ENCODE measurements at places on chromosomes 13 and 19.
A peak's percentile ranks its signal among the peaks of the same experiment; 100 is the strongest.

DNA sequence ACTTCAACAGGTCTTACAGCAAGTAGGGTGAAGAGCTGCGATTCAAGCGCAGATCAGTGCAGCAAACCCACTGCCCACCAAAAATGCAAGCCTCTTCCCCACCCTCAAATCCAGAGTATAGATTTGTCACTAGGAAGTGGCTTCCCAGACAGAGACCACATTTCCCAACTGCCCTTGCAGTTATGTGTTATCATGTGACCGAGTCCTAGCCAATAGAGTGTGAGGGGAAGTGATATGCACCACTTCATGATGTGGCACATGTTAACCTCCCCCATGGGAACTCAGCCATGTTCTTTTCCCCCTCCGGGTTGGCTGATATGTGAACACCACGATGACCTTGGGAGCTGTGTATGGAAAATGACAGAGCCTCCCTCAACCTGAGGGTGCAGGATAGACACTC lies 50.8 kb downstream of the MBD3L2B start:
- DNase-seq: peak; percentile 31

DNA sequence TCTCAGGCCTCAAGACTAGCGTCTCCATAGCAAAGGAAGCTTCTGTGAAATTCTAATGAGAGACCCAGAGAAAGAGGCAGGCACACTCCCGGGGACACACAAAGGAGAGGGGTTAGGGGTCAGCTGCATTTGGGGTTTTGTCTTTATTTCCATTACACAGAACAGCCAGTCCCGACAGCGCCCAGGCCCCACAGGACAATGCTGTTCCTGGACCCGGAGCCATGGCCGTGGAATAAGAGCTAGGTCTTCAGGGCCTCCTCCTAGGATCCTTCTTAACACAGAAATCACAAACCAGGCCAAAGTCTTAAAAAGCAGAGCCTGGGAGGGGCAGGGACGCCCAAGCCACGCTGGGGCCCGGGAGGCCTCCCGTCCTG lies 22.8 kb downstream of the KCTD15 start:
- DNase-seq: no peak

DNA sequence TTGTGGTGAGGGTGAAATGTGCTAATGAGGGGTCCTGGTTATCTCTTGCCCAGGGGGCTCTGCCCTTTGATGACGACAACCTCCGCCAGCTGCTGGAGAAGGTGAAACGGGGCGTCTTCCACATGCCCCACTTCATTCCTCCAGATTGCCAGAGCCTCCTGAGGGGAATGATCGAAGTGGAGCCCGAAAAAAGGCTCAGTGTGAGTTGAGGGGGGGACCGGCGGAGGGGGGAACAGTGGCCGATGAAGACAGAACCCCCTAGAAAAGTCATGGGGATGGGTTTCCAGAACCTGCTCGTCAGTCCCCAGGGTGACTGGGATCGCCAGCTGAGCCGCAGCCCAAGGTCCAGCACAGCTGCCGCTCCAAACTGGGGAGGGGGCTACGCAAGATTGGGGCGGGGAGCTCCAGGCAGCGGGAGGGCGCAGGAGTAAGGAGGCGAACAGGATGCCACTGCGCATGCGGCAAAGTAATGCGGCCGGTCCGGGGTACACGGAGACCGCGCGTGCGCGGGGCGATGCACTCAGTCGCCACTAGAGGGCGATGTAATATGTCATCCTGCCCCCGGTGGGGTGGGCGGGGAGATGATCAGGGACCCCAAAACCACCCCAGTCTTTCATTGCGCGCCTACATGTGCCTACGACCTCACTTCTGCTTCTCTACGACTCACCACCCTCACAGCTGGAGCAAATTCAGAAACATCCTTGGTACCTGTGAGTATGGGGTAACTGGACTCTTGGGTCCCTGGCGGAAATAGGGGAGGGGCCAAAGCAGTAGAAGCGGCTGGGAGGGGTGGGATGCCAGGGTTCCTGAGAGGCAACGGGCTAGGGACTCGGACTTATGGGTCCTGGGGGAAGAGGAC lies 17.9 kb downstream of the BRSK1 start:
- DNase-seq: peak; percentile 93

GRCh38 chr19:12723641-12724426 lies at the start of gene TNPO2:
Gene TNPO2 (minus strand): TSS chr19:12723932. CDS start chr19:12720977, 2,955 bp downstream.
- peak; percentile 72 for DNase-seq

GRCh38 chr13:104759069-104759468 lies 1692.9 kb upstream of the SLC10A2 start:
- no peak for DNase-seq

GRCh38 chr19:35555301-35556005 lies 8.0 kb downstream of the ATP4A start:
- no peak for DNase-seq

- DNase-seq: peak; percentile 89
Measured at GRCh38 chr19:17996826-17997316, 11.1 kb upstream of the ARRDC2 start.

- peak; percentile 14 for DNase-seq
Measured at GRCh38 chr19:51783372-51783771, 11.6 kb upstream of the FPR3 start.

DNA sequence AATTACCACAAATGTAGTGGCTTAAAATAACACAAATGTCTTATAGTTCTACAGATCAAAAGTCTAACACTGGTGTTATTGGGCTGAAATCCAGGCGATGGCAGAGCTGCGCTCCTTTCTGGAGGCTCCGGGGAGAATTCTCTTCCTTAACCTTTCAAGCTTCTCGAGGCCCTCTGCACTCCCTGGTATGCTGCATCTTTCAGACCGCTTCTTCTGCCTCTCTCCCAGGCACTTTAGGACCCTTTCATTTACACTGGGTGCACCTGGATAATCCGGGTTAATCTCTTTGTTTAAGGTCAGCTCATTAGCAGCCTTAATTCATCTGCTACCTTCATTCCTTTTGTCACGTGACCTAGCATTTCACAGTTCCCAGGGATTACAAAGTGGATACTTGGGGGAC lies 211.3 kb upstream of the RFC3 start:
- no peak for DNase-seq

DNA sequence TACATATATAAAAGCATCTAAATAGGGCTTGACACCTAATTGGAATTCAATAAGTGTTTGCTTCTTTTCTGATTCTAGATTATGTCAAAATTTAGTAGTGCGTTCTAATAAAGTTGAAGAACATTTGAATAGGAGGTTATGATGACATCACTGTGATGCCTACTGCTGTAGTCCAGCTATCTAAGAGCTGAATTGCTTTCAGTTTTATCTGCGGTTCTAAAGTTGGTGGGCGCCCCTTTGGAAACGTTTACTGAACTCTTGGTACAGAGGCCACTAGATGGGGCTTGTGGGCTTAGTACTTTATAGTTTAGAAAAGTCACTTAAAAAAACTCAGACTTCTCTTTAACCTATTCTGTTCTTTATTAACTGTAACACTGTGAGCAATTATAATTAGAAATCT lies 776.9 kb downstream of the GPC5 start:
- DNase-seq: no peak

DNA sequence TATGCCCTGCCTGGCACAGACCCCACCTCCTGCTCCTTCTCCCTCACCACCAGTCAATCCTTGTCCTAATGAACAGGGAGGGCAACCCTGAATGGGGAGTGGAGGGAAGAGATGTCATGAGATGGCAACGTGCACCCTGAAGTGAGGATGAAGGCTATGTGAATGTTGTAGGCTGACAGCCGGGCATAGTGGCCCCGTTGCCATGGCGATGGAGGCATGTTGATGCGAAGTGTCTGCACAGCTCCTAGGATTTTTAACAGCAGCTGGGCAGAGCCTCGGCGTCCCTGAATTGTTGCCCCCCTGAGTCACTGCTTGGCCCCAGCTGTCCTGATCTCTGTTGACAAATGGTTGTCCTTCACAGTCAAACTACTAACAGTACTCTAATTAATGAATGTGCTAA lies 4.8 kb upstream of the ALOX5AP start:
- no peak for DNase-seq

DNA sequence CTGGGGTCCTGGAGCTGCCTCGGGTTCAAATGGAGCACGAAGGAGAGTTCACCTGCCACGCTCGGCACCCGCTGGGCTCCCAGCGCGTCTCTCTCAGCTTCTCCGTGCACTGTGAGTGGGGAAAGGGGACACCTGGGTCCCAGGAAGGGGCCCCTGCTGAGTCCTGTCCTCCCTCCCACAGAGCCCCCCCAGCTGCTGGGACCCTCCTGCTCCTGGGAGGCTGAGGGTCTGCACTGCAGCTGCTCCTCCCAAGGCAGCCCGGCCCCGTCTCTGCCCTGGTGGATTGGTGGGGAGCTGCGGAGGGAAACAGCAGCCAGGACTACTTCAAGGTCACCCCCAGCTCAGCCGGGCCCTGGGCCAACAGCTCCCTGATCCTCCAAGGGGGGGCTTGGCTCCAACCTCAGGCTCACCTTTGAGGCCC lies 11.0 kb upstream of the SIGLEC11 start:
- no peak for DNase-seq

GRCh38 chr19:51365965-51366388 lies at the start of gene ETFB:
Gene ETFB (minus strand): TSS chr19:51366388. CDS start chr19:51366326, 62 bp downstream.
- DNase-seq: no peak

- peak; percentile 81 for DNase-seq
Measured at GRCh38 chr13:41458761-41459431, 1.5 kb downstream of the RGCC start.

DNA sequence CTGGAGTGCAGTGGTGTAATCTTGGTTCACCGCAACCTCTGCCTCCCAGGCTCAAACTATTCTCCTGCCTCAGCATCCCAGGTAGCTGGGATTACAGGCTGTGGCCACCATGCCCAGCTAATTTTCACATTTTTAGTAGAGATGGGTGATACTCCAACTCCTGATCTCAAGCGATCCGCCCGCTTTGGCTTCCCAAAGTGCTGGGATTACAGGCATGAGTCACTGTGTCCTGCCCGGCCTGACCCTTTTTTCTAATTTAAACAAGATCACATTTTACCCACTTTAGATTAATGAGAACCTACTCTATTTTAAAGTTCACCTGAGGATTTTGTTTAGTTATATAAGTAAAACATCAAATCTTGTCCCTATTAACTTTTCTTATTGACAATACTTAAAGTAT lies 91.8 kb upstream of the POSTN start:
- DNase-seq: no peak

- DNase-seq: peak; percentile 87
Measured at GRCh38 chr19:4811328-4812131, 20.0 kb downstream of the TICAM1 start.

GRCh38 chr13:94329754-94330551 lies 149.5 kb downstream of the DCT start:
- DNase-seq: no peak

Data from CD4-positive, alpha-beta T cell treated with Interleukin-17A for 1 hour (primary cell).